ENCODE measurements at places on chromosomes 3 and 15.

DNA sequence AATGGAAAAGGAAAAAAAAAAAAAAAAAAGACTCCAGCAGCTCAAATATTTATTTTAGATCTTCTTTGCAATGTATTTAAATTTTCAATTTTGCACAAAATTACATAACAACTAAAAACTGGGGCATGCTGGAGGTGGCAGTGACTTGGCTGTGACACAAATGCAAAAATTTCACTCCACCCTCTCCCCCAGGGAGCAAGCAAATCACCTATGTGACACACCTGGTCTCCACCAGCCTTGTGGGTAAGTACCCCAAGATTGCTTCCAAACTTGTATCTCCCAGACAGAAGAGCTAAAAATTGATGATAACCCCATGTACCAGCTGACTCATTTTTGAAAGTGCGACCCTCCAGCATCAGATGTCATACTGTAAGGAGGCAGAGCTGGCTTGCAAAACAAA, 32.0 kb downstream of the UBE3A start:
- DNase-seq = no peak

DNA sequence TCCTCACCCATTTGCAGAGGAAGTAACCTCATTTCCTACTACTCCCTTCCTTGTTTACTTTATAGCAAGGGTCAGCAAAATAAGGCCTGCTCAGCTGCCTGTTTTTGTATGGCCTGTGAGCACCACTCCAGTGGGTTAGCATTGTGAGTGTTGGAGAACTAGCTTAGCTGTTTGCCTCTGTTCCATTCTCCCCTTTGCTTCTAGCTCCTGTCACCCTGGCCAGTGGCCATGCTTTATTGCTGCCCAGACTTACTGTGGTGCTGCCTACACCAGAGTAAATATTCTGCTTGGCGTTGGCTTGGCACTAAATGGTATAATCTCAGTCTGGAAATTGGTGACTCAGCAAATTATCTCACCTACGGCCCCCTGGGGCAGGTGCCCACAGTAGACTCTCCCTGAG, 8.8 kb downstream of the PDCD6IP start:
- DNase-seq = no peak

DNA sequence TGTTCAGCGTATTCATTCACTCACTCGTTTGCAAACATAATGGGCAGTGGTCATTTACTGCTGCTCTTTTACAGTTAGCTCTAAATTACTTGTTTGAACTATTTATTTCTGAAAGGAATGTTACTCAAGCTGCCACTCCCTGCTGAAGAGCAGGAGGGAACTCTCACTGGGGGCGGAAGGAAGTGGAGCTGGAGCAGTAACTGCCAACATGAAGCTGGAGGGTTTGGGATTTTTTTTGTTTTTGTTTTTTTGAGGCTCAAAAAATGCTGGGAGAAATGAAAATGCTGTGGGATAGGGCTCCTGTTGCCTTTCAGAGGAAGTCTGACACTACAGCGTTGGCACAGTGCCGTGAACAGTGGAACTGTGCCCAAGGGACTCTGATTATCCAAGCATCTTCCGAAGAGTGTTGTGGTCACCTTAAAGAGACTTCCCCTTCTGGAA, 44.1 kb downstream of the SENP2 start:
- no peak for DNase-seq

DNA sequence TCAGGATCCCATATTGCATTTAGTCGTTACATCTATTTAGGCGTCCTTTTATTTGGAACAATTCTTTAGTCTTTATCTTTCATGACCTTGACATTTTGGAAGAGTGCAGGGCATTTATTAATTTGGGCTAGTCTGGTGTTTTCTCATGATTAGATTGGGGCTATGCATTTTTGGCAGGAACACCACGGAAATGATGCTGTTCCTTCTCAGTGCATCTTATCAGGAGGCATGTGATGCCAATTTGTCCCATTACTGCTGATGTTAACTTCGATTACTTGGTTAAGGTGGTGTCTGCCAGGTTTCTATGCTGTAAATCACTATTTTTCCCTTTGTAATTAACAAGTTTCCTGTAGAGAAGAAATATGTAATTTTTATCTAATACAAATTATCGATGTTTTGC, 18.1 kb upstream of the VWA5B2 start:
- DNase-seq = no peak

GRCh38 chr15:63504979-63505841, 817 bp downstream of the USP3 start:
- DNase-seq = peak; percentile 43

- no peak for DNase-seq
These were observed 19.2 kb downstream of the RAD51 start for GRCh38 chr15:40714144-40714543.

GRCh38 chr15:68315035-68315434, 37.5 kb downstream of the FEM1B start:
- no peak for DNase-seq

DNA sequence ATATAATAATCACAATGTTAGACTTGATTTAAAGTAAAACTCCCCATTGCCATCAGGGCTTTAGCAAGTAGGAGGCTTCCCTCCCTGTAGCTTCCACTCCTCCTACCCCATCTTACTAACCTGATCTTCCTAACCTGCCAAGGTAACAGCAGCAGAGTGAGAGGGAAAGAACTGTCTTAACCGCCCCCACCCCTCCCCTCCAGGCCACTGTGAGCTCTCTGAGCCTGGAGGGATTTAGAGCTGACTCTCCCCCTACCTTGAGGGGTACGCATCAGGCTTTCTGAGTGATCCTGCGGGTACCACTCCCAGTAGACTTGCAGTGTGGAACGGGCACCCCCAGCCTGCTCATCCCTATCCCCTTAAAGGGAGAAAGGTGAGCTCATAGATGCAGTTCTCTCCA, 11.4 kb upstream of the PRSS50 start:
- no peak for DNase-seq

DNA sequence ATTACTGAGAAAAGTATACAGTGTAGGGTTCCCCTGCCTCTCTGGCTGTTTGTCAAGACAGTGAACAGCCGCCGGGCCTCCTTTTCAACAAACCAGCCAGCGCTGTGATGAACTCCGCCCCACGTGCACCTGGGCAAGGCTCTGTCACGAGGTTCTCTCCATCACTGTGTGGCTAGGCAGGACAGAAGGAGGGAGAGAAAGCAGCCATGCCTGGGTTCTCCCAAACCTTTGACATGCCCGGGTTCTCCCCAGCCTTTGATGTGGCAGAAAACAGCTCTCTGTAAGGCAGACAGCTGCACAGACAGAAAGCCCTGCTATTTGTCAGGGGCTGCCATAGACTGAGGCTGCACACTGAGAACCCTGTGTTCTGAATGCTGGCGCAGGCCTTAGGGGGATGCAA, 101.4 kb upstream of the TRPM1 start:
- peak; percentile 31 for DNase-seq

DNA sequence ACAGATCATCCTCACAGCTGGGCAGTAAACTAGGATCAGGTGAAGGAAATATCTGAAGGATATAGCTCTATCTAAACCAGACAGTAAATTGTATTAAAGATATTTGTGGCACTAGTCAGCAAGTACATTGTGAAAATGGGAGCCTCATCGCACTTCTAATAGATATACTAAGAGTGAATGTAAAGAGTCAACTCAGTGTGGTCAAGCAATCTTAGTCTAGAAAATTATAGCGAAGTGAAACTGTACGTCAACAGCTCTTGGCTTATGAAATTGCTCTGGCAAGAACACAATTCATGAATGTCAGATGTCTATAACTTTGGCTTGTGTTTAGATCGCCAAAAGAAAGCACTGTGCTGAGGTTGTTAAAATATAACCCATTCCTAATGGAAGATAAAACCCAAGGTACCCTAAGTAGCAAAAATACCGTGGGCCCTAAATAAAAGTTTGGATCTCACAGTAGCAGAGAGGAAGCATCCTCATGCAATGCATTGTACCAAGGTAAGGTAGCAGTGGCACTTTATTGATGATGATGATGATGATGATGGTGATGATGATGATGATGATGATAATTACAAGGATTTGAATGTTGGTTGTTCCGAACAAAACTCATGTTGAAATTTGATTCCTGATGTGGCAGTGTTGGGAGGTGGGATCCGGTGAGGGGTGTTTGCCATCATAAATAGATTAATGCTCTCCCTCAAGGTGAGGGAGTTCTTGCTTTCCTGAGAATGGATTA, 228.5 kb downstream of the UNC13C start:
- DNase-seq = no peak

DNA sequence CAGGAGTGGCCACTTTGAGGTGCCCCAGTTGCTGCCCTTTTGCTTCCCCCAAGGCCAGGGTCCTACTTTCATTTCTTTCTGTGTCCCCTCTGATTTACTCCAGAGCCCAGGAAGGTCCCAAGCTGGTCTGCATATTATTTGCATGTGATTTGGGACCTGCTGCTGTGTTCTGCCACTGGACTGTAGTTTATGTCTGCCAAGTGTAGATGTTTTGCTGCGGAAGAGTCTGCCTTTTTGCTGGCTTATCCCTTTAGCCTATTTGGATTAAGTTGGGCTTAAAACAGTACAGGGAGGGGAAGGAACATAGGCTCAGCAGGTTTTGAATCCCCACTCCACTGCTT, 21.4 kb downstream of the NOX5 start:
- DNase-seq = no peak

GRCh38 chr15:72491768-72492167, 17.6 kb downstream of the ARIH1 start:
- DNase-seq = no peak

GRCh38 chr15:77168141-77168540, 97.2 kb upstream of the TSPAN3 start:
- DNase-seq = no peak

GRCh38 chr3:18635215-18635614, 210.1 kb upstream of the SATB1 start:
- DNase-seq = no peak

- DNase-seq = no peak
These were observed 51.2 kb downstream of the IL20RB start for GRCh38 chr3:137008976-137009375.

- DNase-seq = no peak
These were observed 168.2 kb downstream of the PEAK1 start for GRCh38 chr15:77251662-77252061.

DNA sequence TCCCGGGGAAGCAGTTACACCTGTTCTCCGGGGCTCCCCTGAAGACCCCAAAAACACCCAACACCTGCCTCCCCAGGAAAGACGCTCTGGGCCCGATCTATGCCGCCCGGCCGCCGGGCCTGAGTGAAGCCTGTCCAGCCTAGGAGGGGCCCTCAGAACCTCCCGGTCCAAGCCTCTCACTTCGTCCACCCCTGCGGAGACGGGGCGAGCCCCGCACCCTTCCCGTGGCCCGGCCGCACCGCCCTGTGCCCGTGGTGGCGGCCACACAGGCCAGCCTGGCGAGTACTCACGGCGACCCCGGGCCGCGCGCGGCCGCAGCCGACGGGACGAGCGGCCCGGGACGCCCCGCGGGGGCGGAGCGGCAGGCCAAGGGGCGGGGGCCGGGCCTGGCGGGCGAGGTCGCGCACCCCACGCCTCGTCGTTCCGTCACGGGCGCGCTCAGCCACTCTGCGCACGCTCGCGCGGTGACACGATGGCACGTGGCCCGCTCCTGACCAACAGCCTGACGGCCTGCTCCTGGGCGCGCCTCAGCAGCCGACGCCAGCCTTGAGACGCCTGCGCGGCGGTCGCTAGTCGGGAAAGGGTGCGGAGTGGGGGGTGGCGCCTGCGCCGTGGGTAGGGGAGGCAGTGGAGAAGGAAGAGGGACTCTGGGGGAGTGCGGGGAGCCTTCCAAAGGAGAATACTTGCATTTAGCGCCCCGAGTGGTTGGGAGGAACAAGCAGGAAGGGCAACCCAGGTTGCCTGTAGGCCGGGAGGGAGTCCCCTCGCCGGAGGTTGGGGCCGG, at the start of gene PARP6:
Gene PARP6, minus strand, starts transcription at position 342 of the 784 bp plus-strand sequence. CDS start 5,077 bp downstream, outside the sequence.
- DNase-seq = peak; percentile 99

- no peak for DNase-seq
These were observed 103.4 kb upstream of the HACD2 start for GRCh38 chr3:123688241-123688747.

GRCh38 chr3:150097588-150097890, 126.8 kb upstream of the PFN2 start:
- no peak for DNase-seq

DNA sequence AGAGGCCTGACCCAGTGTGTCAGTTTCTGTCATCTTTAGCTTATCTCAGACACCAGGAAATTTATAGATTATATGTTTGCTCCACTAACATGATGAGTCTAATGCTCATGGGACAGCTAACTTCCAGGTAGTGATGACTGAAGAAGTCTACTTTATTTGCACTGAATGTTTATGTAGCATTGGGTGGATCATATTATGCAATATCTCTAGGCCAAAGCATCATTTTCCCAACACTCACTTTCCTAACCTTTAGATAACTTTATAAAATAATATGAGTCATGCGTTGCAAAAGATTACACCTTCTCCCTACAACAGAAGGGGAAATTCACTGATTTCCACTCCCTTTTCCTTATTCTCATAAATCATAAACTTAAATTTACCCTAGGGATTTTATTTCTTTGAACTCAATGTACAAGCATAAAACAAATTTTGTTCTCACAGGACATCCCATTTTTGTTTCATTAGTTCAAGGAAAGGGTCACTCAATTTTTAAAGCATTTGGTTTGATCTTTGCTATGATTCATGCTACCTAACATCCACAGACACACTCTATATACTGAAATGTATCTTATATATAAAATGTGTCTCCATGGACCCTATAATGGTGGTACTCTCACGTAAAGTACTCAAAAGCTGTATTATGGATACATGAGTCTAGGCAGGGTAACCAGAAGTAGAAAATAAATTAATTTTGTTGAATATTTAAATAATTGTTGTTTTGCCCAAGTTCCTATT, 225.2 kb downstream of the WDR72 start:
- no peak for DNase-seq

- DNase-seq = no peak
These were observed 67.8 kb downstream of the ARHGAP31 start for GRCh38 chr3:119362010-119362409.

DNA sequence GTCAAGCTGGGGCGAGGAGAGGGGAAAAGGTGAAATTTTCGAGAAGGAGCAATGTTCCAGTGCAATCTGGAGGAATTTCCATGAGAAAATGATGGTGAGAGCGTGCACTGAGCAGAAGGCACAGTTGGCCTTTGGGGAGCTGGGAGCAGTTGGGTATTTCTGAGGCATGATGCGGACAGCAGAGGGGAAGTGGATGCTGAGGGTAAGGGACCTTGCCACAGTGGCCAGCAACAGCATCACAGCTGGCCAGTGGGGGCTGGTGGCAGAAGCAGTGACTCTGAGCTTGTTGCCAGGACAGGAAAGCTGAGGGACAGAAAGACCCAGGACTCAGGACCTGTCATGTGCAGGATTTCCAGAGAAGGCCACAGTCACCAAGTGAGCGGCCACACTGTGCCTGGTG, 98.9 kb downstream of the LSM3 start:
- DNase-seq = no peak

- DNase-seq = no peak
These were observed 33.1 kb downstream of the RBP2 start for GRCh38 chr3:139443186-139443585.
